ENCODE measurements at places on chromosomes 5 and 9.

- DNase-seq, result no peak
Observed at GRCh38 chr9:114221706-114222465, 66.5 kb downstream of the COL27A1 start.

DNA sequence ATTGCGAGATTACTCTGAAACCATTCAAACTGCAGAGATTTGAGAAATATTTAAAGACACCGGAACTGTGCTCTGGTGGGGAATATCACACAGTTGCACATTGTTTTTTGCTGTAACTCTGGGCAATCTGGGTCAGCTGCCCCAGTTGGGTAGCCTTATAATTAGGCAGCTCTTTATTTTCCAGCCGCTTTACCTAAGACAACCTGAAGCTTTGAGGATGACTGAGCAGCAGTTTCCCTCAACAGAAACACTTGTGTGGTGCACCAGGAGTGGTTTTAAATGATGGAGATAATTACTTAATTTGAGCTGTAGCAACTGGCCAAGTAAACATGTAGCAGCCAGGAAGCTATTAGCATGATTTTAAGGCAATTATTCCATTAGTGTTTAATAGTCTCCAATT is 2.9 kb downstream of the PLCXD3 start:
- DNase-seq, result no peak

GRCh38 chr9:123745933-123746332 is 184.0 kb downstream of the DENND1A start:
- no peak for DNase-seq

GRCh38 chr9:118271936-118272335 is 567.7 kb downstream of the TLR4 start:
- DNase-seq, result no peak

- no peak for DNase-seq
Observed at GRCh38 chr5:83639911-83640310, 80.7 kb downstream of the HAPLN1 start.

DNA sequence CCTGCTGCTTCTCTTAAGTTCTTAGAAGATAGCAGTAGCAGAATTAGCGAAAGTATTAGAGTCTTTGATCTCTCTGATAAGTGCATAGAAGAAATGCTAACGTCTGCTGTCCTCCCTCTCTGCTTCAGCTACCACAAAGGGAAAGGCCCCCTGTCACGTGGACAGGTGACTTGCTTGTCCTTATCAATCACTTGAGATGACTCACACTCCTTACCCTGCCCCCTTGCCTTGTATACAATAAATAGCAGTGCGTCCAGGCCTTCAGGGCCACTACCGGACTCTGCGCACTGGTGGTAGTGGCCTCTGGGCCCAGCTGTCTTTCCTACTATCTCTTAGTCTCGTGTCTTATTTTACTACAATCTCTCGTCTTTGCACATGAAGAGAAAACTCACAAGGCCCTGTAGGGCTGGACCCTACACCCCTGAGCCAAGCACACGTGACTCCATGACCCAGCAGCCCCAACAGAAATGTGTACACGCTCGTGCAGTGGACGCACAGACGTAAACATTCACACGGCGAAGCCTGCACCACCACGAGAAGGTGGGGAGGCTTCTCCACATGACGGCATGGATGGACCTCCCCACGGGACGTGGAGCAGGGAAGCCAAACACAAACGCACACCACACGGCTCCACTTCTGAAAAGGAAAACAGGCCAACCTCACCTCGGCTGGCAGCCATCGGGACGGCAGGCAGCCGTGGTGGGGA is 38.3 kb downstream of the PNPLA7 start:
- DNase-seq, result no peak

DNA sequence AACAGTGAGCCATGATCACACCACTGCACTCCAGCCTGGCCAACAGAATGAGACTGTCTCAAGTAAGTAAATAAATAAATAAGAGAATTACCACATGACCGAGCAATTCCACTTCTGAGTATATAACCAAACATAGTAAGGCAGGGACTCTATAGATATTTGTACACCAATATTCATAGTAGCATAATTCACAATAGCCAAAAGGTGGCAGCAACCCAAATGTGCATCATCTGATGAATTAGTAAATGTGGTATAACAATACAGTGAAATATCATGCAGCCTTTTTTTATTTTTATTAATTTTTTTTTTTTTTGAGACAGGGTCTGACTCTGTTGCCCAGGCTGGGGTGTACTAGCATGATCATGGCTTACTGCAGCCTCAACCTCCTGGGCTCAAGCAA is 33.1 kb downstream of the ALDH7A1 start:
- DNase-seq, result no peak

DNA sequence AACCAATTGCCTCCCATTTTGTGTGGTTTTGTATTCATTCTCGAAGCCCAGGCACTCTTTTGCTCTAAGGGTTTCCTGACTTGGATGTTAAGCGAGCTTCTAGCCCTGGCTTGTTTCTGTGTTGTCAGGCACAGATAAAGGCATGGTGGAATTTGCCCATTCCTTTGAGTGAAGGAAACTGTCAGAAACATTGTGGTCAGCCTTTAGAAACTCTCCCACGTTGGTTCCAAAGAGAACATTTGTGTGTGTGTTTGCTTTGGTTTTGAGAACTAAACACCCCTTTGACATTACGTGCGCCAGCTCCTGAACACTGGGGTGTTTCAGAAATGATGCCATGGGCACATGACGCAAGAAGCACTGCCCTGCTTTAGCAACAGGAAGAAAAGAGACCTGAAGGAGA is 320.9 kb downstream of the NTRK2 start:
- no peak for DNase-seq

DNA sequence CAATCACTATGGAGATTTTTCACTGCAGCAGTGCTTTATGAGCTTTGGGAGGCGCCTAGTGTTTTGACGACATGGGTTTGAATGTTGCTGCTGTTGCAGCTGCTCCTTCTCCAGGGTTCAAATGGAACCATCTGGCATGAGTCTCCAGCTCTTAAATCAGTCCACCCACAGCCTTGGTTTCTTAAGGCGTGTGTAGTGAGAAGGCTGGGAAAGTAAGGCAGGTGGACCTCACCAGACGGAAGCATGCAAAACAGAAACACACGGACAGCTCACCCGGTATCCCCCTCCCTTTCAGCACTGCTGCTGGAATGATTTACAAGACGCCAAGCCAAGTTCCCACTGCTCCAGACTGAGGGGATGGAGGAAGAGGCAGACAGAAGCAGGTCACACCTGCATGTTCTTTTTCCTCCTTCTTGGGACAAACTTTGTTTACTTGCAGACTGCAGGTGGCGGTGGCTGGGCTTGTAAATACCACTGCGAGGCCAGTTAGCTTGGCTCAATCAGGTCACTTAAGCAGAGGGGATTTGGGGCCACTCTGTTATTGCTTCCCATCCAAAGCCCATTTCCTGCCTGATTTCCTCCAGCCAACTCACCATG is 47.4 kb downstream of the ADAM19 start:
- DNase-seq, result no peak

- peak; percentile 83 for DNase-seq
Observed at GRCh38 chr5:95823738-95824609, 1.4 kb upstream of the GLRX start.

All from hepatic stellate cell (primary cell).